ENCODE measurements at places on chromosomes 2 and 18.

DNA sequence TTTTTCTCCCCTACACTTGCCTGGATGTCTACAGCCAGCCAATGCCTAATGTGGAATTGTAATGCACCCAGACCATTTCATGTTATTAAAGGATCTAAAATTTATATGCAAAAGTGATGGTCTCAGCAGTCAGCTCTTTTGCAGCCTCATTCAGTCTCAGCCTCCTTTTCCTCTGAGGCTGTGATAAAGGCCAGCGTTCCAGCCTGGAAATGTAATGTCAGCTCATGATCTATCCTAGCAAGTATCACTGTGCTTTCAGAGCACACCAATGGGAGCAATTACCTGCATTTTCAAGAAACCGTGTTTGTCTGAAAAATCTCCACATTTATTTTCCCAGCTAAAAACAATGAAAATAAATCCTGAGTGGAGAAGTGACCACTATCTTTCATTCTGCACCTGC is 274.6 kb downstream of the CDH20 start:
- no peak for DNase-seq

DNA sequence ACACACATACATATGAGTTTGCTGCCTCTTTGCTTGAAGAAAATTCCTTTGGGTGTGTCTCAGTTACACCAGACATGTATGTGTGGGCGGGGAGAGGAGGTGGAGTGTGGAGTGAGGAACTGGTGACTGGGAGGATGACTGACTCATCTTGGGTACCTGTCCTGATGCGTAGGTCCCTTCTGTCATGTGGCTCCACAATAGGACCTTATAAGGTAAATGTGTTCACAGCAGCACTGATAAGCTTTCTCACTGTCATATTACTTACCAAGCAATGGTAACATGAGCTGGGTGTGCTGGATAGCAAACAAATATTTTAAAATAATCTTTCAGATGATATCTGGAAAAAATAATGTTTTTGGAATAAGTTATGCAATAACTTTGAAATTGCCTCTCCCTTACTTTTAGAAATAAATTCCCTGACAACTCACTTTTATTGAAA is 45.1 kb downstream of the SLC9A2 start:
- DNase-seq: no peak

GRCh38 chr2:50443868-50444630 is 587.9 kb downstream of the NRXN1 start:
- no peak for DNase-seq

- DNase-seq: no peak
These were observed at the start of gene SH3YL1 for GRCh38 chr2:263774-264492. TSS of gene SH3YL1 (minus strand) at chr2:264032. CDS start at chr2:263984, 48 bp downstream.

DNA sequence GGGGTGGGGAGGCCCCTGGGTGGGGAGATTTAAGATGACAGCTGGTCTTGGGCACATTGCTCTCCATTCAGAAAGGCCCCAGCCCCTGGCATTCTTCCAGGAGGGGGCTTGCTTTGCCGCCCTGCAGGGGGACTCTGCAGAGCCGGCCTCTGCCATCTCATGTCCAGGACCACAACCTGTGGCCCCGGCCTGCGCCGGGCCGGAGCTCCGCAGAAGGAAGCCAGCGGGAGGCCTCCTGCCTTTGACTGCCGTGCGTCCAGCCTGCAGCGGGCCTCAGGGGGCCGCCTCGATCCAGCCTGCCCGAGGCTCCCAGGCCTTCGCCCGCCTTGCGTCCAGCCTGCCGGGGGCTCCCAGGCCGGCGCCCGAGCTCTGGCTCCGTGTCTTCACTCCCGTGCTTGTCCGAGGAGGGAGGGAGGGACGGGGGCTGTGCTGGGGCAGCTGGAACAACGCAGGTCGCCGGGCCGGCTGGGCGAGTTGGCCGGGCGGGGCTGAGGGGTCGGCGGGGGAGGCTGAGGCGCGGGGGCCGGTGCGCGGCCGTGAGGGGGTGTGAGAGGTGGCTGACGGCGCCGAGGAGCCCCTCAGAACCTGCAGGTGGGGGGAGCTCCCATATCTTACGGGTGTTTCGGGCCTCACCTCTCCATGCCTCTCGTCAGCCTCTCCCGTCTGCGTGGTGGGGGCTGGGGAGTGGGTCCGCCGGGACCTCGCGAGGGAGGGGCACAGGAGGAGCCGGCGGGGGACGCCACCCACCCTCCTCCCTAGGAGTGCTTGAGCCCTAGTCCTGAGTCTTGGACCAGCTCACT is 20.4 kb downstream of the GPC1 start:
- DNase-seq: no peak

DNA sequence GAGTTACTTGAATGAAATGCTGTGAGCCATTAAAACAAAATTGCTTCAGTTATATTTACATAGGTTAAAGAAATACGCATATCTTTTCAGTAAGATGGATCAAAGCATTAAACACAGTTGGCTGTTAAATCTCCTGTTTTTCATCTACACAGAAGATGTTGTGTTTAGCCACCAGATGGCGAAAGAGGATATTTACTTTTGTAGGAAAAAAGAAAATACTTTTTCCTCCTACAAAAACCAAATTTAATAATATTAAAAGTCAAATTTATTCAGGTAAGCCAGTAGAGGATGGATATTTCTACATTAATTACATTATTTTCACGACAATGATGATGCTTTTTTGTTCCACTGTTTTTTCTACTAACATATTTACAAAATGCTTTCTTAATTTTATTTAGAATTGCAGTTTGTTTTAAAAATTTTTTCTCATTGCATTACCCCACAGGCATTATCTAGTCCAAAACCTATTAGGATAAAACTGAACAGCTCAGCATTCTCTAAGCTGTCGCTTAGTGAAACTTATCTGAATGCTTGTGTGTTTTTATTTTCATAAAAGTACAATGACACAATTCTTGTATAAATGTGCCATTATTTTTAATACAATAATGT is 173.7 kb downstream of the ASXL3 start:
- DNase-seq: peak; percentile 28

DNA sequence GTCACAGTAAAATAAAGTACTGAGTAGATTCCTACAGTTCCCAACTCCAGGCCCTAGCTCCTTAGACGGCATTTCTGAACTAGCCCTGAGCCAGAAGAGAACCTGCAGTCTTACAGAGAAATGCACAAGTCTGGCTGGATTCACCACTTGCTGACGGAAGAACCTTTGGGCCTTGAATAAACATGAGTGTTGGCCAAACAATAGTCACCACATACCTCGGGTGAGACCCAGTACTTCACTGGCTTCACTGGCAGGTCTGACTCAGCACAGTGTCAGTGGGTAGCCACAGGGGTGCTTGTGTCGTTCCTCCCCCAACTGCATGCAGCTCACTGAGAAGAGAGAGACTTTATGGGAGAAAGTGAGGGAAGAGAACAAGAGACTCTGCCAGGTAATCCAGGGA is 88.9 kb downstream of the TMEM185B start:
- DNase-seq: no peak

DNA sequence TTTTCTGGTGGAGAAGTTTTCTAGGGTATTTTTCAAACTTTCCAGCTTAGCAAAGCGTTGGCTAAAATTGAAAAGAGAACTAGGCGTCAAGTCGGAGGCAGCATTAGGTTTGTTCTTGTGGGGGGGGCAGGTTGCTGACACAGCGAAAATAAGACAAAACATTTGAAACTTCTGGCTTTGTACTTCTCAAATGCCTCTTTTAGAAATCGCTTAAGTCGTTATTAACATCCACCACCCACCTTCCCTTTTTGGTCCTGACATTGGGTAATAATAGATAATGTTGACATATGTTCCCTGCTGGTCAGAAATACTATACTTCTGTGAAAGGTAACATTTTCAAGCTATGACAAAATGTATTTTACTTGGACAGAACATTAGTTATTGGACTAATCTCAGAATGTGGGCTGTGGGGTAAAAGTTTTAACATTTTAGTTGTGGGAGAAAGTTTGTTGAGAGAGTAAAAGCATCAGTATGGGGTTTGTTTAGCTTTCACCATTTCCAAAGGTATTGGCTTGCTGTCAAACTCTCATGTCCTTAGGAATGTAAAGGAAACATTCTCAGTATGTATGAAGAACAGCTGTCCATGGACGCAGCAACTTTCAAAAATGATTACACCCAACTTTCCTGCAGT is 88.1 kb upstream of the ZEB2 start:
- peak; percentile 61 for DNase-seq

DNA sequence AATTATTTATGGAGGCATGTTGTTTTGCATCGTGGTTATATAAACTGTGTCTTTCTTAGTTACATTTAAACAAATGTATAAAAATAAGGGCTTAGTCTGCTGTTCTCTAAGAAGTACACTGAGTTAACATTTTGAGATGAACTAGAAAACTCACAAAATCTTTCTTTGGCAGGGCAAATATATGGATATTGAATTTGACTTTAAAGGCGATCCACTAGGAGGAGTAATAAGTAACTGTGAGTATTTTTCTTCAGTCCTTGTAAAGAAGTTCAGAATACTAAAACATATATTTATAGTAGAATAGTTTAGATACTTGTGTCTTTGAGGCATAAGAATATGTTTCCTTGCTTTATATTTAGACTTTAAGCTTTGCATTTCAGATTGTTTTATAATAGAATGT is 104.8 kb downstream of the MYO1B start:
- DNase-seq: no peak

GRCh38 chr2:98464772-98465310 is 20.2 kb downstream of the INPP4A start:
- no peak for DNase-seq

Data from globus pallidus (tissue), 1 donor.